Naive thymus-derived CD8-positive, alpha-beta T cell (primary cell): ENCODE measurements at places on chromosomes 7 and 10. TPM values are rescaled to one million over a fixed set of nuclear protein-coding genes. Genes with fewer than 3 reads are reported as not detected.

The TIMM23B gene
- total RNA-seq, result 30.1 TPM

DNA sequence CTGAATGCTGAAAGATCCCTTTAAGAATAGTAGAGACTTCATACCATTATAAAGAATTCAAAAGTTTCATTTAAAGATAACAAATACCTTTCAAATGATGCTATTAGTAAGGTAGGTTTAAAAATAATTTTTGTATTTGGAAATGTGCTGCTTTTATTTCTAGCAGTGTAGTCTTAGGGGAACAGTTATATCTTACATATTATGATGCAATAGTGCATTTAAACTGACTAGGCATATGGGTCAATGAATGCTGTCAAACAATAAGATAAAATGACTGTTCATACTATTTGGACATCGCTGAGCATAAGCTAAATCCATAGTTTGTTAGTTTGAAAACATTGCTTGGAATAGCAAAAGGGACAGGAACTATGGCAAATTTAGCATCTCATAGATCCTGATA, 354.8 kb upstream of the SEMA3A start:
- no peak for DNase-seq

DNA sequence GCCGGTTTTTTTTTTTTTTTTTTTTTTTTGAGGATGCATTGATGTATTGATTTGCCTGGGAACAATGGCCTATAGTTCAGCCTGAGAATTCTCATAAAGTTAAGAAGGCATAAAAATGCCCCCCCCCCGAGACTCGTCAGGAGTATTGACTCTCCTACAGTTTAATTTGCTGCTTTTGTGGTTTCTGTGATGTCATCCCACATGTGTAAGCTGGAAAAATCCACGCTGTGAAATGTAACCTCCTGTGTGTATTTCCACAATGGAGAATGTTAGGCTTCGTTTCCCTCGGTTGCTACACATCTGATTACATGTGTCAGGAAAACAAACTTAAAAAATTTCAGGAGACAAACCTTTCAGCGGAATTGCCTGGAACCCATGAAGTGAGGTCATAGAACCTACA, 117.9 kb downstream of the FANK1 start:
- no peak for DNase-seq

- DNase-seq, result no peak
Observed at GRCh38 chr10:68934994-68935393, 21.0 kb upstream of the DDX21 start.

GRCh38 chr7:89837515-89837914, 316.8 kb upstream of the STEAP1 start:
- DNase-seq, result no peak

DNA sequence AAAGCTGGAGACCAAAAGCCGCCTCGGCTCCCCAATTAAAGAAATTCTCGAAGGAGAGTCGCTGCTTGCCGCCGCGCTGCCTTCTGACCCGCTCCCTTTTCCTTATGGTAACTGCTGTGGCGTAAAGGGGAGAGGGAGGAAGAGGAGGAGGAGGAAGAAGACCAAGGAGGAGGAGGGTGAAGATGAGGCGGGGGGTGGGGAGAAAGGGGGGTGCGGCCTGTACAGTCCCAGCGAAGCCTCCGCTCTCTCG, 388 bp downstream of the CNOT4 start:
- no peak for DNase-seq

DNA sequence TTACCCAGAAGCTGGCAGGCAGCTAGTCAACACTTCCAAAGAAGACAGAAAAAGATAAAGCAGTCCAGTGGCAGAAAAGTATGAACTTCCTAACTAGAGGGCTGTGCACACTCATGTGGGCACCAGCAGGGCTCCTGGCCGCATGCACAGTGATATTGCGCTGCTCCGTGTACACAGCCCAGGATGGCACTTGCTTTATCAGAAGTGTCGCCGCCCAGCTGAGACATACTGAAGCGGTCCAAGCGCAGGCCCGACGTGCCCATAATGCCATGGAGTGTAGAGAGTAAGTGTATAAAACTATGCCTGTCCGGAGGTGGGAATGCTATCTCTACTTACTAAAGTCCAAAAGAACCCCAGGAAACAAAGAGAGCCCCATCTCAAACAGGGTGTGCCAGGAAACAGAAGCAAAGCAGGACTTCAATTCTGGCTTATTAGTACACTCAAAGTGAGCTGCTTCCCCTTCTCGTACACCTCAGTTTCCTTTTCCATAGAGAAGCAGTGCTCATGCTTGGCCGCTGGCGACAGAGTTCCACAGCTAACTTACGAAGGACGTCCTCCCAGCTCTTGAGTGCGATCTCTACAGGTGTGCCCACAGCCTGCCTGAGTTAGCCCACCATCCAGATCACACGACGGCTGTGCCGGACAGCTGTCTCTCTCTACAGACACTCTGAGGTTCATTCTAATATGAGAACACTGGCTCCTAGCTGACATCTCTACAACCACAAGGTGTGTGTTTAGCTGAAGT, 234.3 kb downstream of the COBL start:
- DNase-seq, result no peak

DNA sequence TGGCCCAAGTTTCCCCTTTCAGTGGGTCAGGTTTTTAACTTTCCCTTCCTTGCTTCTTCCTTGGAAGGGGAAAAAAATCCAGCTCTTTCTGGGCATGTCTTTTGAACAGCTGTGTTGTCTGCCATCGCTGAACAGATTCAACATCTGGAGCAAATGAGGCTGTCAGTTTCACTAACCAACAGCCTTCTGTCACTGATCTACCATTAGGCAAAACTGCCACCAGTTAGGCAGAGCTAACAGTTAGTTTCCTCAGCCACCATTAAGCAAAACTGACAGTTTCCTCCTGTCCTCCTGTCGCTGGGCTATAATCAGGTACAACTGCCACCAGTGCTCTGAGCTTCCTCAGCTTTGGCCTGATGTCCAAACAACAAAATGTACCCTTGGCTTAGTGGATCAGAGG, 81.9 kb downstream of the NPTX2 start:
- no peak for DNase-seq

The MICALL2 gene
- total RNA-seq, result 3.5 TPM

GRCh38 chr10:113609704-113610108, 54.1 kb downstream of the NRAP start:
- DNase-seq, result no peak

- DNase-seq, result no peak
Observed at GRCh38 chr7:46233585-46234329, 312.7 kb upstream of the IGFBP3 start.

The INTS15 gene
- total RNA-seq, result 57.4 TPM

GRCh38 chr10:47364911-47365310, 16.7 kb downstream of the RBP3 start:
- DNase-seq, result no peak

DNA sequence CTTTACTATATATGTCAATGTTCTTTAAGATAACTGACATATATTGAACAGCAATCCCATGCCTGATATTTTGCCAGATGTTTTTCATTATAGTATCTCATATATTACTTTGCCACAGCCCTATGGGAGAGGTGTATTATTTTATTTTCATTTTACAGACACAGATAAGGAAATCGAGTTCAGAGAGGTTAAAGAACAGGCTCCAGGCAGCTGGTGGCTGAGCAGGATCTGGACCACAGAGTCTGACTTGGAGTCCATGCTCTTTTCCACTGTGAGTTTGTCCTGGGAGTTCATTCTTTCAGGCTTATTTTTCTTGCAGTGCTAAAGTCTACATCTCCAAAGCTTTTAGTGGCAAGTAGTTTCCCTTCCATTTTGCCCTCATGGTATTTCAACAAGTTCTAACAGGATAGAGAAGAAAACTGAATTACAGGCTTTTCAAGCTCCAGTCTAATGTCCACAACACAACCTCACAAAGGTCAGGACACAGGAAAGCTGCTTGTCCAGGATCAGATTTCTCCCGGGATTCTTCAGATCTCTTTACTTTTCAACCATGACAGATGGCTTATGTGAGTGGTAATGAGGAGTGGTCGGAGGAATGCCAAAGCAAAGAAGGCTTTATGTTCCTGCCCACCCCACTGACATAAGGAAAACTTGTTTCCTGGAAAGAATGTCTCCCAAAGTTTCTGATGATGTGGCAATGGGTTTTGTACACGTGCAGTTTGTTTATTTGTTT, 13.1 kb upstream of the SLC35B4 start:
- no peak for DNase-seq

The SPOCK2 gene
- 578 TPM for total RNA-seq

The NXPH1 gene
- total RNA-seq, result not detected

- no peak for DNase-seq
Observed at GRCh38 chr10:133022776-133023100, 65.0 kb upstream of the ADGRA1 start.

The FGF8 gene
- total RNA-seq, result not detected

- no peak for DNase-seq
Observed at GRCh38 chr10:117462816-117463544, 79.6 kb upstream of the EMX2 start.

DNA sequence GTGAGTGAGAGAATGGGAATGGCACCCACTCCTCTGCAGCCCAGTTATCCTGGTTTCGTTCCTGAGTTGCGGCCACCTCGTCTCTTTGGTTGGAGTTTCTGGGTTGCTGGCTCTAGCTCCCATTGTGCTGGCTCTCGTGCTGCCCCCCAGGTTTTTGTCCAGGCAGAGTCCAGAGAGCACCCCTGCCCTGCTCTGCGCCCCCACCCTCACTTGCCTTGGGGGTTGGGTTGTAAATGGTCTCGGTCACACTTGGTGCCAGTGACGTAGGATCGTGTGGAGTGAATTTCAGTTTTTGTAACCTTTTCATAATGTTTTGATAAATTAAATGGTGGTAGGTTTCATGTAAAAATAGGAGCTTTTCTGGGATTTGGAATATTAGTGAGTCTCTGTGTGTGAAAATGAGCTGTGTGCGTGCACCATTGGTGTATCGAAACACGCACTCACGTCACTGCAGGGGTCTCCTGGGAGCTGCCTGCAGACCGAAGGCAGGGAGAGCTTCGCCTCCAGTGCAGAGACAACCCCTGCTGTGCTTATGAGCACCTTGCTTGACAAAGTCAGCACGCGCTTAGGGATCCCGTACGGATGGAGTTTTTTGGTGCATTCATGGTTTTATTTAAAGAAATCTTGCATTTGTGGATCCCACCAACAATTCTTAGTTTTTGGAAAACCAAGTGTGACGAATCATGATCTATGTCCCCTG, 32.9 kb downstream of the PFKP start:
- DNase-seq, result no peak
